ENCODE measurements at places on chromosomes 5 and 9. TPM values are rescaled to one million over a fixed set of nuclear protein-coding genes. Genes with fewer than 3 reads are reported as not detected.

DNA sequence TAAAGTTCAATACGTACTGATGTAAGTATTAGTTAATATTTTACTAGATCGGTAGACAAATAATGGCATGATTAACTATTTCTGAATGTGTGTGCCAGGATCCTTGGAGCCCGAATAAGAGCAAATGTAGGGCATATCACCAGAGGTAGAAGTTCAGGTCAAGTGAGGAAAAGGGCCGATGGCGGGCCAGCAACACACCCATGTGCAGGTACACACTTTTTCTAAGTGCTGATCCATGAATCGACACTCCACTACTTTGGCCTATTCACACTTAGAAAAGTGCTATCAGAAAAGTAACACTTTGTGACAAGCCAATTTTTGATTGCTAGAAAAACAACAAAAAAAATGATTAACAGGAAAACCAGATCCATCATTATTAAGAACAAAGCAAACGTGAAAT lies 150.3 kb downstream of the AUH start:
- H3K4me1 ChIP-seq, result peaks cover 8% of the 10 kb centered on the region
- DNase-seq, result no peak
- no peaks in the 10 kb centered on the region for H3K27me3 ChIP-seq
- peaks cover 6% of the 10 kb centered on the region for H3K36me3 ChIP-seq
- no peak overlapping the region for H3K27ac ChIP-seq

DNA sequence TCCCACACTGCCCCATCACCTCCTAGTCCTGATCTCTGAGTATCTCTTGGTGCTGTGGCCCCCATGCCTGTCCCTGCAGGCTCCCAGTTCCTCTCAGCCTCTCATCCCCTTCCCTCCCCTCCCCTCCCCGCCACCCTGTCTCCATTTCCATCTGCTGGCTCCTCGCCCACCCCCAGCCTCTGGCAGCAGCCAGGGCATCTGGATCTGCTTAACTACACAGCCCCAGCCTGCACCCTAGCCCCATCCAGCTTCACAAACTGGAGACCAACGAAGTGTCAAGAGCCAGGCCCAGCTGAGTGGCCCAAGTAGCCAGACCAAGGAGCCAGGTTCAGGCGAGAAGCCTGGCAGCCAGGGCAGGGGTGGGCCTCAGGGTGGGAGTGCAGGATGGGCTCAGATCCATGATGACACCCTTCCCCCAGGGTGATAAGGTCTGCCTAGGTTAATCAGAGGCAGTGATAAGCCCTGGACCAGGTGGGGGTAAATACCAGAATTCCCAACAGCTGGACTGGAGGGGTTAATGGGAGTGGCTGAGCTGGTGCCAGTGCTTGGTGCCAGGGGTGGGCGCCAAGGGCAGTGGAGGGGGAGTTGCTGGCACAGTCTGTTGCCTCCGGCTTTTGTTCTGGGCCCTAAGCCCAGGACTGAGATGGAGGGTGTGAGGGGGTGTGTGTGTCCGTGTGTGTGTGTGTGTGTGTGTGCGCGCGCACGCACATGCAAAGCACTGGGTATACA lies 2.5 kb downstream of the IL11RA start:
- no peak overlapping the region for H3K4me3 ChIP-seq
- no peak for DNase-seq
- peak overlapping the region; percentile 79 for H3K27ac ChIP-seq
- H3K36me3 ChIP-seq, result peaks cover 16% of the 10 kb centered on the region
- peaks cover 62% of the 10 kb centered on the region for H3K4me1 ChIP-seq

DNA sequence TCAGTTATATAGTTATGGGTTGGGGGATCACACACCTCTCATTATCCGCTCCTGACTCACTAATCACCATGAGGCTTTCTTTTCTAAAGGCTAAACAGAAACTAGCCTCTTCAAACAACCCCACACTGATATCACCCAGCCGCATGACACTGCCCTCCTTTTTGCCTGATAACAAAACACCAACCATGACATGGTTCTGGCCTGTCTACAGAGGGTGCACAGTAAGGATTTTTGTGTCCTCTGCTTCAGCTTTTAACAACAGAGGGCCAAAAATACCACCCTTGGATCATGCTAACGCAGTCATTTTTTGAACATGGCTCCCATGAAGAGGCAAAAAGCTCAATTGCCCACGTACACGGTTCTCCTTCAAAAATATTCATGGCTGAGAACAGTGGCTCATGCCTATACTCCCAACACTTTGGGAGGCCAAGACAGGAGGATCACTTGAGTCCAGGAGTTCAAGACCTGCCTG lies 4.0 kb downstream of the CMBL start:
- DNase-seq, result no peak
- no peaks in the 10 kb centered on the region for H3K36me3 ChIP-seq
- H3K27me3 ChIP-seq, result no peaks in the 10 kb centered on the region
- peaks cover 15% of the 10 kb centered on the region for H3K4me1 ChIP-seq
- no peak overlapping the region for H3K27ac ChIP-seq

DNA sequence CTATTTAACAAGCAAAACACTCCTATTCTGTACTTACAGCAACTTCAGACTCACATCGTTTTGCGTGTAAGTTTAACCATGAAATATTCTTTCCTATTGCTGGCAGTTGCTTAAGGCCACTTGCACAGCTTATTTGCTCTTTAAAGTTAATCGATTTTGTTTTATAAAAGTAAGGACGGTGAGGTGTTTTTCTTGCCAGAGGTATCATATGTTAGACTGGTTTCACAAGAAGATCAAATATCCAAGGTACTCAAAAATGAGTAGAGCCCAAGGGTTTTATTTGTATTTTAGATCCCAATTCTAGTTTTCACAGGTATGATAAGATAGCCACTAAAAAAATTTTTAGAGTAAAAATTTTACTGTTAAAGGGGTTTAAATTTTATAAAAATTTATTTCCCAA lies 16.2 kb downstream of the CLINT1 start:
- H3K4me3 ChIP-seq, result no peak overlapping the region
- DNase-seq, result no peak
- no peak overlapping the region for H3K27ac ChIP-seq
- peaks cover 3% of the 10 kb centered on the region for H3K36me3 ChIP-seq
- H3K4me1 ChIP-seq, result no peaks in the 10 kb centered on the region
- H3K27me3 ChIP-seq, result no peaks in the 10 kb centered on the region

DNA sequence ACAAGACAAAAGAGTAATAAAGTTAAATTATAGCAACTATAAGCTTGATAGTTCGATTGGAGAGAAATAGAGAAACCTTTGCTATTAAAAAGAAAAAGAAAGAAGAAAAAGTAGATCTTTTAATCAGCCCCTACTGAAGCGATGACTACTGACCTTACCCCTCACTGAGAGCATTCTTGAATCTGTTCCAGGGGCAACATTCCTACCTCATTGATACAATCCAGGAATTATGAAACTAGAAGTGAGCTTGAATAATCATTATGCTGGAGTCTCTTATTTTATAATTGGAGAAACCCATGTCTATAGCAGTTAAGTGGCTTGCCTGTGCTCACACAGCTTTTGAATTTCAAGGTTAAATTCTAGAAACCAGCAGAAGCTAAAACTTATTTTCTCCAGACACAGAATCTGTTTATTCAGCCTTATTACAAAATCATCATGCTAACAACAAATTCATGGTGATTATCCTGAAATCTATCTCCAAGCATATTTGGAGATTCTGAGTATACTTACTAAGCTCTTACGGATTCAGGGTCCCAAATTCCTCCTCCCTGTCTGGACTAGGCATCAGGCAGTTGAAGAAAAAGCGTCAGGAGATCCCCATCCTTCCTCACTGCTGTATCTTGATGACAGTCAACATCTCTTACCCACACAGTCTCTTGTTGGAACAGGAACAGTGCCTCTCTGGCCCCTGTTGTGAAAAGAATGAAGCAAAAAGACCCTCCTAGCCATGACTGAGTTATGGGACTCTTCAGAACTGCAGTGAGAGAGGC lies 547.6 kb upstream of the WWC1 start:
- no peak overlapping the region for H3K27ac ChIP-seq
- no peak for DNase-seq
- no peaks in the 10 kb centered on the region for H3K4me1 ChIP-seq

Gene TICAM2
- 2.3 TPM for total RNA-seq

Gene SPZ1
- total RNA-seq, result not detected

GRCh38 chr9:128215491-128216409 lies 12.6 kb downstream of the DNM1 start:
- no peak overlapping the region for H3K27ac ChIP-seq
- no peaks in the 10 kb centered on the region for H3K27me3 ChIP-seq
- H3K4me3 ChIP-seq, result no peak overlapping the region
- no peak for DNase-seq

- H3K36me3 ChIP-seq, result no peaks in the 10 kb centered on the region
- no peak overlapping the region for H3K27ac ChIP-seq
- no peaks in the 10 kb centered on the region for H3K27me3 ChIP-seq
- H3K4me3 ChIP-seq, result no peak overlapping the region
These were observed 97.7 kb upstream of the HCN1 start for GRCh38 chr5:45793638-45794532.

Gene CARD6
- total RNA-seq, result 6.8 TPM

Gene ZNF169
- 7.5 TPM for total RNA-seq

DNA sequence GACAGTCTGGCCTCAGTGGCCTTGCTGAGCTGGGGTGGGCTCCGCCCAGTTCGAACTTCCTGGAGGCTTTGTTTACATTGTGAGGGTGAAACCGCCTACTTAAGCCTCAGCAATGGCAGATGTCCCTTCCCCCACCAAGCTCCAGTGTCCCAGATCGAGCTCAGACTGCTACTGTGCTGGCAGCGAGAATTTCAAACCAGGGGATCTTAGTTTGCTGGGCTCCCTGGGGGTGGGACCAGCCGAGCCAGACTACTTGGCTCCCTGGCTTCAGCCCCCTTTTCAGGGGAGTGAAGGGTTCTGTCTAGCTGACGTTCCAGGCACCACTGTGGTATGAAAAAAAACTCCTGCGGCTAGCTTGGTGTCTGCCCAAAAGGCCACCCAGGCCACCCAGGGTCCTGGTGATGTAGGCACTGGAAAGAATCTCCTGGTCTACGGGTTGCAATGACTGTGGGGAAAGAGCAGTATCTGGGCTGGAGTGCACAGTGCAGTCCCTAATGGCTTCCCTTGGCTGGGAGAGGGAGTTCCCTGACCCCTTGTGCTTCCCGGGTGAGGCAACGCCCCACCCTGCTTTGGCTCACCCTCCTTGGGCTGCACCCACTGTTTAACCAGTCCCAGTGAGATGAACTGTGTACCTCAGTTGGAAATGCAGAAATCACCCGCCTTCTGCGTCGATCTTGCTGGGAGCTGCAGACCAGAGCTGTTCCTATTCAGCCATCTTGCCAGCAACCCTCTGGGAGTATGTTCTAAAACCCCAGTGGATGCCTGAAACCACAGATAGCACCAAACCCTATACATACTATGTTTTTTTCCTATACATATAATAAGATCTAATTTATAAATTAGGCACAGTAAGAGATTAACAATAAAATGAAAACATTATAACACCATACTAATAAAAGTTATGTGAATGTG lies 95.5 kb downstream of the TMEM161B start:
- H3K27ac ChIP-seq, result no peak overlapping the region
- H3K27me3 ChIP-seq, result no peaks in the 10 kb centered on the region
- no peaks in the 10 kb centered on the region for H3K4me1 ChIP-seq
- no peaks in the 10 kb centered on the region for H3K36me3 ChIP-seq

Gene IFNA13
- total RNA-seq, result not detected

Gene SAXO1
- total RNA-seq, result 0.10 TPM

GRCh38 chr5:158484150-158484549 lies 615.6 kb downstream of the EBF1 start:
- H3K4me3 ChIP-seq, result no peak overlapping the region
- H3K4me1 ChIP-seq, result peaks cover 4% of the 10 kb centered on the region
- H3K36me3 ChIP-seq, result no peaks in the 10 kb centered on the region
- DNase-seq, result no peak
- no peak overlapping the region for H3K27ac ChIP-seq

DNA sequence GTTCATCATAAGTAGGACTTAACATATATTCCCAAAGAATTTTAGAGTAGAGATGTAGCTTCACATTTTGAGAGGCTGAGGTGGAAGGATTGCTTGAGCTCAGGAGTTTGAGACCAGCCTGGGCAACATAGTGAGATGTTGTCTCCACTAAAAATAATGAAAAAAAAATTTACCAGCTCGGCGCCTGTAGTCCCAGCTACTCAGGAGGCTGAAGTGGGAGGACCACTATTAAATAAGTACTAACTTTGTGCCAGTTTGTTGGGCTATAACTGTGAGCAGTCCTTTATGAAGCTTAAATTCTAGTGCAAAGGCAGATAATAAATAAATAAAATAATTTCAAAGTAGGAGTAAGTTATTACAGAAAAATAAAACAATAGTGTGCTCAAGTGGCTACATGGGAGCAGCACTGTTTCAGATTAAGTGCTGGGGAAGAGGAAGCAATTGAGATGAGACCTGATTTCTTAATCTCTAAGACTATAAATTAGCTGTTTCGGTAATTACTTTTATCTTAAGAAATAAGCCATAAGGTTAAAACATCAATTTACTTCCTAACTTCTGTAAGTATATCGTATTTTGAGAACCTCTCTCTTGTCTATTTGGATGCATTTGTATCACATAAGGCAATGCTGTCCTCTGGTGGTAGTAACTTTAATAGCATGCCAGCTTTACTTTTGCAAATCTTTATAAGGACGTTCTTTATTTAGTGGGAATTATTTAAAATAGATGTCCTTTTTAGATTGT lies 98.9 kb downstream of the CSNK1G3 start:
- peak; percentile 81 for DNase-seq
- H3K4me3 ChIP-seq, result no peak overlapping the region
- H3K36me3 ChIP-seq, result no peaks in the 10 kb centered on the region
- no peaks in the 10 kb centered on the region for H3K4me1 ChIP-seq

- peaks cover 10% of the 10 kb centered on the region for H3K4me1 ChIP-seq
- no peak overlapping the region for H3K27ac ChIP-seq
- DNase-seq, result peak; percentile 13
- H3K36me3 ChIP-seq, result no peaks in the 10 kb centered on the region
- no peaks in the 10 kb centered on the region for H3K27me3 ChIP-seq
These were observed 1.4 kb downstream of the TMEFF1 start for GRCh38 chr9:100474082-100474923.

DNA sequence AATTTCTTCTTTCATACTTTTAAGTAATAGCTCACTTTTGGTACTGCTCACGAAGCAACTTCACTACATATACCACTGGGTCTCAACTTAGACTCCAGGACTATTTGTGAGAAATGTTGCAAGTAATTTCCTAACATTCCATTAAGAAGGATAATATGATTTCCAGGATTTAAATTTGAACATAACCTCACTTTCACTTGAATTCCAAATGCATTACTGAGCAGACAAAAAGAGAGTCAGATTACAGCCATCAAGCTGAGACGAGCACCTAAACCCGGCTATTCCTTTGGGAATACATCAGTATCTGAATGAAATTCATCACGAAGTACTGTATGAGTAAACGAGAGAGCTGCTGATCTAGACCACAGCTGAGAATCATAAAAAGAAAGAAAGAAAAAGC lies 47.3 kb downstream of the LIFR start:
- peaks cover 2% of the 10 kb centered on the region for H3K36me3 ChIP-seq
- no peaks in the 10 kb centered on the region for H3K27me3 ChIP-seq
- no peaks in the 10 kb centered on the region for H3K4me1 ChIP-seq

Gene NUP214
- total RNA-seq, result 27.0 TPM

DNA sequence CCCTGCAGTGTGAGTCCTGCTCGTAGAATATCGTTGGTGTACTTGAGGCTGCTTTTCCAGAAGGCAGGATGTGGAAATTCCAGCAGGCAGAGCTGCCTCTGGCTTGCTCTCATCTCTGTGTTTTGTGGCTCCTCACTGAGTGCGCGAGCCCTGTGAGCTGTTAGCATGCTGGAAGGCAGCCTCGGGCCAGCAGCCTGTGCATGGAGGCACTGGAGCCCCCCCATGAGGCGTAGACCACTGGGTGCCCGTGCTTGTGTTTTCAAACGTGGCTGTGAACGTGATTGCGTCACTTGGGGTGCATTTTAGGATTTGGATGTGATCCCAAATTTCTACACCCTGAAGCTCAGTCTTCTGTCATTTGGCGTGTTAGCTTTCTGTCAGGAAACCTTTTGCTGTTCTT lies 3.2 kb downstream of the WDR5 start:
- no peak overlapping the region for H3K27ac ChIP-seq
- H3K36me3 ChIP-seq, result peaks cover 49% of the 10 kb centered on the region
- no peaks in the 10 kb centered on the region for H3K27me3 ChIP-seq
- no peak overlapping the region for H3K4me3 ChIP-seq

All from spinal cord (tissue), 10 donors.